Left renal pelvis (tissue), 4 donors: ENCODE measurements at places on chromosomes 1 and 21. TPM values are rescaled to one million over a fixed set of nuclear protein-coding genes. Genes with fewer than 3 reads are reported as not detected.

ZNF683 gene
- not detected for polyA plus RNA-seq

LHX8 gene
- polyA plus RNA-seq, result not detected

- DNase-seq, result no peak
Measured at GRCh38 chr1:89557445-89557825, 32.8 kb downstream of the LRRC8B start.

DNA sequence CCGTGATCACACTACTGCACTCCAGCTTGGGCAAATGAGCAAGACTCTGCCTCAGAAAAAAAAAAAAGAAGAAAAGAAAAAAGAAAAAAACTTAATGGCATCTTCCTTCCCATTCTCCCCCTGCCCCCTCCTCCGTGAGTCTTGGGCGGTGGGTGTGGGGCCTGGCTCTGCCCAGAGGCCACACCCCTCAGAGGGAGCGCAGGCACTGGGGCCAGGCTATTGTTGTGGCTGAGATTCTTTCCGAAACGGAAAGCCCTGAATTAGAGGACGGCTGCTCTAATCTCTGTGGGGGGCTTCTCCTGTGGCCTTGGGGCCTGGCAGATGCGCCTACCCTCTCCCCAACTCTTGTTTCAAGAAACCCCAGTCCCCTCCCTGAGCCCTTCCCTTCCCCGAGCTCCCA lies 4.1 kb upstream of the FAM110D start:
- DNase-seq, result no peak

DNA sequence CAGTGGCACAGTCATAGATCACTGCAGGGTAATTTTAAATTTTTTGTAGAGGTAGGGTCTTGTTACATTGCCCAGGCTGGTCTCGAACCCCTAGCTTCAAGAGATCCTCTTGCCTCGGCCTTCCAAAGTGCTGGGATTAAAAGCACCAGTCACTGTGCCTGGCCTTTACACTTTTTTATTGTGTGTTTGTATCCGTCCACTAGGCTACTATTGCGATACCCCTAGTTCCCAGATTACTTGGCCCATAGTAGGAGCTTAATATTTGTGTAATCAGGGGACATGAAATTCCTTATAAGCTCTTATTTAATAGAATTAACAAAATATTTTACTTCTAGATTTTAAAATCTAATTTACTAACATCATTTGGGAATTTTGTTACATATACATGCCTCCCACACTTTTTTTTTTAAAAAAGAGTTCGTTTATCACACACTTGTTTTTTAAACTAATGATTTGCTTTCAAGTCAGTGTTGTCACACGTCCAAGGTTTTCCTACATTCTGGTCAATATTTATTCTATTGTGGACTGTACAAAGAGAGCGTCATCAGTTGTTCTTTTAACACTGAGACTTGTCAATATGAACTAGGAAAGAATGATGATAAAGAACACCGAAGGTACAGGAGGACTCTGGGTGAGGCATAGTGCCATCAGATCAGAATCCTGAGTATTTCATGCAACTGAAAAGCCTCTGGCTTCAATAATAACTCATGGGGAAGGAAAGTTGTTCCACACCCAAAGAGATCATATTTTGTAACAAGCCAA lies 63.7 kb downstream of the LEPR start:
- DNase-seq, result no peak

DNA sequence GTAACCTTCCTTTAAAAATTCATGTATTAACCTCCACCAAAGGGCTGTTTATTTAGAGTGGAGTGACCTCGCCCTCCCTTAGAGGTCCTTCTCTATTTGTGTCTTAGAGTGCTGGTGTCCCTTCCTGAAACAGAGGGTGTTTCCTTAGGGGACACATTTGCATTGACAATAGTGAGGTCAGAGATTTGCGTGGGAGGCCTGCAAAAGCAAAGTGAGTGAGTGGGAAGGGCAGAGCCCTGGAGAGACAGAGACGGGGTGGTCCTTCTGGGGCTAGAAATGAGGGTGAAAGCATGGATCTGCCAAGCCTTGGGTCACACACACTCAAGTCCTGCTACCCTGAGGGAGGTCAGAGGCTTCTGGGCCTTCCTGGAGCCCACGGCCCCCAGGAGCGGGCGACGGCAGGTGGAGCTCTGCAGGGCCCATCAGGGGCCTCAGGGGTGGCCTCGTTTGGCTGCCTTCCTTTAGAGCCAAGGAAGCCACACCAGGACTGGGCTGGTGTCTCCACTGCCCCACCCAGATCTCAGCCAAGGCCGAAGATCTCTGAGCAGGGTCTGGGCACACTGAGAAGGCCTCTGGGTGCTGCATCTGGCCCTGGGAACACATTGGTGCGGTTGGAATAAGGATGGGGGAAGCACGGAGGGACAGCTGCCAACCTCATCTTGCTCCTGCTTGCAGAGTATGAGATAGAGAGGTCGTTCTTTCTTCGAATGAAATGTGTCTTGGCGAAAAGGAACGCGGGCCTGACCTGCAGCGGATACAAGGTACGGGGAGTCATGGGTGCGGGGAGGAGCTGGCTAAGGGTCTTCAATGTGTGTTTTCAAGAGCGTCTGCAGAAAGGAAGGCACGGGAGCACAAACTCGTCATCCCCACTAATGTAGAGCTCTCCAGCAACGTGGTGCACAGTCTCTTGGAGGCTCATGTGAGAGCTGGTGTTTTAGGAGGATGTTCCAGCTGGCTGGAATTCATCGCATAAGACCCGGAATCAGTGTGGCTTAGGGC lies 23.8 kb downstream of the SIM2 start:
- DNase-seq, result no peak

GRCh38 chr1:26170472-26170821 lies 739 bp downstream of the ZNF593 start:
- DNase-seq, result no peak
